ENCODE measurements at places on chromosomes 4 and X. TPM values are rescaled to one million over a fixed set of nuclear protein-coding genes. Genes with fewer than 3 reads are reported as not detected.
A peak's percentile ranks its signal among the peaks of the same experiment; 100 is the strongest.

SPP1 gene
- total RNA-seq = 0.87 TPM

DNA sequence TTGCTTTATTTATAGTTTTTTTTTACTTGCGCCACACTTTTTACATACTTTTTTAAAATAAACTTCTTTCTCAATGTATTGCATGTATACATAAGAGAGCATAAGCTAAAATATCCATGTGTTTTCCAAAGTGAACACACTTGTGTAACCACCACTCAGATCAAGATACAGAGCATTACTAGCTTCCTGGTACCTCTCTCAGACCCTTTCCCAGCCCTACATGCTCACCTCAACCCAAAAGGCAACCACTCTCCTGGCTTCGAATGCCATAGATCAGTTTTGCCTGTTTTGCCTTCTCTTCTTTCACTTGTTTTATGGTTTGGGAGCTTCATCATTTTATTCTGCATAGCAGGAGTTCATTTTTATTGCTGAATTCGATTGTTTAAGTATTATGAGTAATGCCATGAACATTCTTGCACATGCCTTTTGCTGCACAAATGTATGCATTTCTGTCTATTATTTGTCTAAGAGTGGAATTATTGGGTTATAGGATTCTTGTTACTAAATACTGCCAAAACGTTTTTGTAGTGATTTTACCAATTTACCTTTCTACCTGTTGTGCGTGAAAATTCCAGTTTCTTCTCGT is 45.9 kb upstream of the NUDT6 start:
- no peak for DNase-seq
- no peaks in the 10 kb centered on the region for H3K4me1 ChIP-seq

GRCh38 chr4:43864616-43865146 is 583.9 kb downstream of the KCTD8 start:
- no peak for DNase-seq
- H3K4me3 ChIP-seq = no peak overlapping the region
- no peak overlapping the region for H3K27ac ChIP-seq
- no peaks in the 10 kb centered on the region for H3K36me3 ChIP-seq
- no peaks in the 10 kb centered on the region for H3K4me1 ChIP-seq

- DNase-seq = peak; percentile 57
- H3K4me1 ChIP-seq = no peaks in the 10 kb centered on the region
- peak overlapping the region; percentile 44 for H3K4me3 ChIP-seq
- no peak overlapping the region for H3K27ac ChIP-seq
- no peaks in the 10 kb centered on the region for H3K27me3 ChIP-seq
- H3K36me3 ChIP-seq = no peaks in the 10 kb centered on the region
Measured at GRCh38 chrX:25144043-25144940, 128.5 kb upstream of the ARX start.

DNA sequence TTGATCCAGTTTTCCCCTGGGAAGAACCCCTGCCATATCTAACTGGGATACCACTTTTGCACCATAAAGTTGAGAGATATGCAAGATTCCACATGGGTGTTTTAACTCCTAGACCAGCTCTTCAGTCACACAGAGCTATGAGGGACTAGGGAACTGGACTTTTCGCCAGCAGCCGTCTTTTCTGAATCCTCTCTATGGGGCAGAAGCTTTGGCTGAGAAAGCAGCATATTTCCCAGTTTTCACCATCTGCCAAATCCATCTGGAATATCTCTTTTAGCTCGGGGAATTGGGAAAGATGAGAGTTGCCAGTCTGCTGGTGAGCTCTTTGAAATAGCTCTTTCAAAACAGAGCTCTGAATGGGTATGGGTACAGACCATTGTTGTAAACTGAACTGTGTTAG is 20.9 kb downstream of the APOOL start:
- H3K4me1 ChIP-seq = no peaks in the 10 kb centered on the region
- no peak overlapping the region for H3K4me3 ChIP-seq
- no peaks in the 10 kb centered on the region for H3K27me3 ChIP-seq
- H3K36me3 ChIP-seq = no peaks in the 10 kb centered on the region
- DNase-seq = no peak

ARMCX1 gene
- total RNA-seq = 71.7 TPM

- peaks cover 6% of the 10 kb centered on the region for H3K27me3 ChIP-seq
- no peaks in the 10 kb centered on the region for H3K4me1 ChIP-seq
- DNase-seq = no peak
- no peaks in the 10 kb centered on the region for H3K36me3 ChIP-seq
- H3K4me3 ChIP-seq = no peak overlapping the region
Measured at GRCh38 chr4:10253765-10254164, 137.2 kb upstream of the WDR1 start.

DNA sequence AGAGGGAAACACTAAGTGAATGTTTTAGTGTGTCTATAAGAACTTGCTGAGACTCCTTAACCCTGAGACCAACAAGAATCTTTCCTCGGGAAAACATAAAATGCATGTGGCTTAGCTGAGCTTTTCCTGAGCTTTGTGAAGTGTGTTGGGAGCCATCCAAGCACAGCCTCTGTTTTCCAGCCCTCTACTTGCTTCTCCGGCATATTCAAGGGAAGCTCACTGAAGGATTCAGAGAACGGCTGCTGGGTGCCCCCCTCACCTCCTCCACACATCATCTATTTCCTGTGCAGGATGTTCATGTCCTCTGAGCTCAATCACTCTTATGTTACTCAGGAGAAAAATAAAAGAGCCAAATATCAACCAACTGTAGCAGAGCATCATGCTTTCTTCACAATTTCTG is 492.1 kb downstream of the IL15 start:
- no peaks in the 10 kb centered on the region for H3K27me3 ChIP-seq
- H3K4me1 ChIP-seq = no peaks in the 10 kb centered on the region
- H3K4me3 ChIP-seq = no peak overlapping the region
- peaks cover 9% of the 10 kb centered on the region for H3K36me3 ChIP-seq
- H3K27ac ChIP-seq = no peak overlapping the region

DNA sequence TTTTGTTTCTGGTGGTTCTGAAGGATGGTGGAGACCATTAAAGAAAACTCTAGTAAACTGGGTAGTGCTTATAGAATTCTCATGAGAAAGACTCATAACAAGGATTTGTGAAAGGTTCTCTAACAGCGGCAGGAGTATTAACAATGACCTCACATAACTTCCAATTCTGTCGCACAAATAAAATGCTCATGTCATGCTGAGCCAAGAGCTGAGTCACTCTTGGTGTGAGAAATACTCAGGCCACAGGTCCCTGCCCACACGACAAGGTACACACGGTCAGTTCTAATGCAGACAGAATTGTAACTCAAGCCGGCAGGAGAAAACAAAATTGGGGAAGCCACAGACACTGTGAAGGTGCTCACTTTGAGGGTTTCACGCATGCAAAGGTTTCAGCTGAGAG is 34.4 kb upstream of the C4orf50 start:
- H3K27ac ChIP-seq = no peak overlapping the region
- no peaks in the 10 kb centered on the region for H3K36me3 ChIP-seq
- no peak for DNase-seq
- H3K4me1 ChIP-seq = no peaks in the 10 kb centered on the region
- no peak overlapping the region for H3K4me3 ChIP-seq

- no peak for DNase-seq
- no peaks in the 10 kb centered on the region for H3K4me1 ChIP-seq
- H3K27me3 ChIP-seq = no peaks in the 10 kb centered on the region
Measured at GRCh38 chr4:29131304-29131703, 1588.9 kb upstream of the PCDH7 start.

TXK gene
- 0.35 TPM for total RNA-seq

DNA sequence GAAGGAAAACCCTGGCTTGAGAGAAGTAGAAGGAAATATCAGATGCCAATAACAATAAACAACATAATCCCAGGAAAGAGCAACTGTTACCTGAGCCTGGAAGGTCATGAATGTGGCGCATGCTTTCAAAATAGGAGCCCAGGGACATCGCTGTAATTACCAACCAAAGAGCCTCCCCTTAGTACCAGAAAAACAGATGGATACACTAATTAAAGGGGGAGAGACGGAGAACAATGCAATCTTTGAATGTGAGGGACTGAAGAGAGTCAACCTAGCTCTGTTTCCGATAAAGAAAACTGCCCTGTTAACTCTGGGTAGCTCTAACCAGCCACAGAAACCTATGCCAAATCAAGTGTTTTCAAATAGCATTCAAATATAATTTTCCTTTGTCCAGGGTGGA is 161.4 kb downstream of the ENOX2 start:
- DNase-seq = peak; percentile 81
- peaks cover 9% of the 10 kb centered on the region for H3K4me1 ChIP-seq
- H3K27me3 ChIP-seq = no peaks in the 10 kb centered on the region

- H3K27me3 ChIP-seq = no peaks in the 10 kb centered on the region
- no peaks in the 10 kb centered on the region for H3K36me3 ChIP-seq
- no peak overlapping the region for H3K4me3 ChIP-seq
- H3K27ac ChIP-seq = no peak overlapping the region
- no peaks in the 10 kb centered on the region for H3K4me1 ChIP-seq
- DNase-seq = no peak
Measured at GRCh38 chr4:128483816-128484215, 196.2 kb upstream of the PGRMC2 start.

SRPX gene
- 8.3 TPM for total RNA-seq

DNA sequence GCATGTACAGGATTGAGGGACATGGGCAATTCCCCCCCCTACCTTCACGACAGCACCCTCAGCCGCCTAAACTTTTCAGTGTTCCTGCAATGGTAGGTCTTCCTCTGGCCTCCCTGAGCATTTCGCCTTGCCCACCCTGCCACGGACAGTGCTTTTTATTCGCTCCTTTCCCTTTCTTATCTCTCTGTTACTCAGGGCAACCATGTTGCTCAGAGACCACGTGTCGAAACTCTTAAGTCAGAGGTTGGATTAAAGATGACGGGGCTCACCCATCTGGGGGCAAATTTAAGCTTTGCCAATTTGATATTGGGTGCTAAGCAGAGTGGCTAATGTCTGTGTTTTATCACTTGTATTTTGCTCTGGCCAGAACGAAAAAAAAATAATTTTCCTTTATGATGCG is 20.4 kb downstream of the TENM3 start:
- no peaks in the 10 kb centered on the region for H3K27me3 ChIP-seq
- H3K4me1 ChIP-seq = no peaks in the 10 kb centered on the region
- H3K4me3 ChIP-seq = no peak overlapping the region
- H3K27ac ChIP-seq = no peak overlapping the region

DNA sequence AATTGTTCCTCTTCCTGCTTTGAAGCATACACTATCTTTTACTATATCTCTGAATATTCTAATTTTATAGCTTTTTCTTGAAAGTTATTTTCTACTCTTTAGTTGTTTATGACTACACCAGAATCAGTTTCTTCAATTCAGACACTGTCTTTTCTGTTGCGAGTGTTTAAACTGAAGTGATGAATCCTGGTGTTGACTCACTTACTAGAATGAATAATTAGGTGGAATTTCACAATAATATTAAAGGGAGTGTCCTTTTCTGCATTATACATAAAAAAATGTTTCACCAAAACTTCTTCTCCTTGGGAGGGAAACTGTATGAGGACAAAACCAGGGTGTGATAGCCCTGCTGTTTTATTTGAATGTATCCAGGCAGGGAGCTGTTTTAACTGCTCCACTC is 1383.1 kb downstream of the C4orf33 start:
- H3K4me3 ChIP-seq = no peak overlapping the region
- no peaks in the 10 kb centered on the region for H3K4me1 ChIP-seq
- DNase-seq = no peak
- no peaks in the 10 kb centered on the region for H3K36me3 ChIP-seq
- no peaks in the 10 kb centered on the region for H3K27me3 ChIP-seq

DNA sequence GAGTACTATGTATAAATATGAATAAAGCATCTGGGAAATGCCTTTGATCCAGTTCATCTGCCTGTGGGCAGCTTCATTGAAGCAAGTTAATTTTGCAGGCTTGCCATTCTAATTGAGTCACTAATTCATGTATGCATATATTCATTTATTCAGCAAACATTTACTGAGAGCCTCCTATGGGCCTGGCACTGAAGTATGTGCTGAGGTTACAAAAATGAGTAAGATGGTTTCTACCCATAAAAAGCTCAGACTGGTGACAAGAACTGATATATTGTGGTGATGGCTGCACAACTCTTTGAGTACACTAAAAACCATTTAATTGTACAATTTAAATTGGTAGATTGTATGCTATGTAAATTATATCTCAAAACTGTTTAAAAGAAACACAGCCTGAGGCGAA is 1.1 kb upstream of the MRPL1 start:
- peak overlapping the region; percentile 72 for H3K27ac ChIP-seq
- H3K36me3 ChIP-seq = no peaks in the 10 kb centered on the region
- no peaks in the 10 kb centered on the region for H3K27me3 ChIP-seq
- peak; percentile 26 for DNase-seq
- peaks cover 5% of the 10 kb centered on the region for H3K4me1 ChIP-seq

NEK1 gene
- 8.2 TPM for total RNA-seq

OTC gene
- total RNA-seq = not detected

ATXN3L gene
- total RNA-seq = not detected

NDST4 gene
- total RNA-seq = 15.8 TPM

GRCh38 chrX:64204252-64204651 is 1.3 kb downstream of the AMER1 start:
- H3K27ac ChIP-seq = peak overlapping the region; percentile 77
- no peaks in the 10 kb centered on the region for H3K27me3 ChIP-seq
- peak overlapping the region; percentile 94 for H3K4me3 ChIP-seq
- peak; percentile 23 for DNase-seq
- H3K36me3 ChIP-seq = no peaks in the 10 kb centered on the region

SHOX gene
- total RNA-seq = not detected

- H3K36me3 ChIP-seq = 0 out of 2 replicates have a peak, but pooled peaks cover 3% of the 10 kb centered on the region
- no peaks in the 10 kb centered on the region for H3K27me3 ChIP-seq
- no peak overlapping the region for H3K4me3 ChIP-seq
- H3K27ac ChIP-seq = no peak overlapping the region
Measured at GRCh38 chr4:38069271-38069760, 109.1 kb downstream of the PTTG2 start.

GRCh38 chr4:8033067-8033755 is 93.5 kb upstream of the AFAP1 start:
- no peak for DNase-seq
- H3K4me3 ChIP-seq = no peak overlapping the region
- no peaks in the 10 kb centered on the region for H3K36me3 ChIP-seq
- H3K27me3 ChIP-seq = 0 out of 2 replicates have a peak, but pooled peaks cover 4% of the 10 kb centered on the region

NPY5R gene
- total RNA-seq = not detected

GRCh38 chrX:333611-334311 is 15.2 kb upstream of the GTPBP6 start:
- no peak overlapping the region for H3K27ac ChIP-seq
- no peak for DNase-seq
- peaks cover 16% of the 10 kb centered on the region for H3K36me3 ChIP-seq
- H3K4me1 ChIP-seq = no peaks in the 10 kb centered on the region
- no peak overlapping the region for H3K4me3 ChIP-seq
- no peaks in the 10 kb centered on the region for H3K27me3 ChIP-seq

- H3K27me3 ChIP-seq = no peaks in the 10 kb centered on the region
- no peak overlapping the region for H3K27ac ChIP-seq
- no peak for DNase-seq
- no peaks in the 10 kb centered on the region for H3K4me1 ChIP-seq
Measured at GRCh38 chr4:38456096-38456495, 207.9 kb upstream of the KLF3 start.

PABPC5 gene
- 10.6 TPM for total RNA-seq

- no peak overlapping the region for H3K4me3 ChIP-seq
- H3K27me3 ChIP-seq = peaks cover 3% of the 10 kb centered on the region
- peak; percentile 32 for DNase-seq
- no peaks in the 10 kb centered on the region for H3K36me3 ChIP-seq
Measured at GRCh38 chr4:2393353-2394270, 24.8 kb downstream of the ZFYVE28 start.

ERCC6L gene
- total RNA-seq = 36.6 TPM

Data from SJCRH30 (cell line).